ENCODE measurements at places on chromosomes 2 and 18.

- no peak for DNase-seq
Measured at GRCh38 chr2:96859099-96859649, 1.4 kb upstream of the ANKRD39 start.

- DNase-seq, result no peak
Measured at GRCh38 chr2:173472112-173472511, 117.4 kb downstream of the CDCA7 start.

DNA sequence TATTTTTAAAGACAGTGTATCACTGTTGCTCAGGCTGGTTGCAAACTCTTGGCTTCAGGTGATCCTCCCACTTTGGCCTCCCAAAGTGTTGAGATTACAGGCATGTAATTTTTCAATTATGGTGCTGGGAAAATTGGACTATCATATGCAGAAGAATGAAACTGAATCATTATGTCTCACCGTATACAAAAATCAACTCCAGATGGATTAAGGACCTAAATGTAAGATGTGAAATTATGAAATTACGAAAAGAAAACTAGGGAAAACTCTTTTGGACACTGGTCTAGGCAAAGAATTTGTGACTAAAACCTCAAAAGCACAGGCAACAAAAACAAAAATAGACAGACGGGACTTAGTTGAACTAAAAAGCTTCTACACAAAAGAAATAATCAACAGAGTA, 31.2 kb downstream of the MAP3K2 start:
- DNase-seq, result no peak

GRCh38 chr2:6946722-6947121, 29.5 kb downstream of the RNF144A start:
- no peak for DNase-seq

GRCh38 chr18:8480506-8481328, 128.5 kb upstream of the RAB12 start:
- DNase-seq, result no peak

- no peak for DNase-seq
Measured at GRCh38 chr2:149001496-149001895, 37.0 kb upstream of the LYPD6B start.

Data from omental fat pad (tissue), 4 donors.